NCI-H146 (cell line): ENCODE measurements at places on chromosomes 16 and 17.
A peak's percentile ranks its signal among the peaks of the same experiment; 100 is the strongest.

GRCh38 chr17:72489272-72489641 is 368.4 kb downstream of the SOX9 start:
- no peak for DNase-seq

DNA sequence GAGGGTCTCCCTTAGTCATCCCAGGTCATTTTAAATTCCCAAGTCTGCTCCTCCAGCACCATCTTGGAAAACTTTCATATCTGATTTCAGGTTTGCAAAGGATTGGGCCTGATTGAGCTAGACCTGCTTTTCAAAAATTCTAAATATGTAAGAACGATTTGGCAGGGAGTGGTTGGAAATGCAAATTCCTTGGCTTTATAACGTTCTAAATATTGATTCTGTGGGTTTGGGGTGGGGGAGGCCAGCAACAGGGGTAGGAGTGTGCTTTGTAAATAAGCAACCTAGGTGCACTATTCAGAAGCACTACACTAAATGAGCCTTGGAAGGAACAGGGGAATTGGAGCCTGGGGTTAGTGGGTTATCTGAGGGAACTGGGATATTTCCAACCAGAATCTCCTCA is 47.9 kb downstream of the TMEM114 start:
- DNase-seq = no peak

DNA sequence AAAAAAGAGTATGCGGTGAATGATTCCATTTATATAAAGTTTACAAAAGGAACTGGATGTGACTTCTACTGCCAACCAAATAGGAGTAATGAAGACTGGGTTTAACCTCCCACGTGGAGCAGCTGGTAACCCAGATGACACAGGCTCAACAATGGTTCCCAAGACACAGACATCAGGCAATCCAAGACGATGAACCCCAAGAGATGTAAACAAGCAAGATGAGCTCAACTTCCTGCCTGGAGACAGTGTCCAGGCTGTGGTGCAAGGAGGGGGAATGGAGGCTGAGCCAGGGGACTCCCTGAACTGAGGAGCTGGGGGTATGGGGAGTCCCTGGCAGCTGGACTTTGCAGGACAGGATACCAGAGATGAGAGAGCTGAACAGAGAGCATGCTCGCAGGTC is 104.7 kb downstream of the LITAF start:
- no peak for DNase-seq

- DNase-seq = no peak
These were observed 164.6 kb upstream of the C17orf78 start for GRCh38 chr17:37211136-37211535.

DNA sequence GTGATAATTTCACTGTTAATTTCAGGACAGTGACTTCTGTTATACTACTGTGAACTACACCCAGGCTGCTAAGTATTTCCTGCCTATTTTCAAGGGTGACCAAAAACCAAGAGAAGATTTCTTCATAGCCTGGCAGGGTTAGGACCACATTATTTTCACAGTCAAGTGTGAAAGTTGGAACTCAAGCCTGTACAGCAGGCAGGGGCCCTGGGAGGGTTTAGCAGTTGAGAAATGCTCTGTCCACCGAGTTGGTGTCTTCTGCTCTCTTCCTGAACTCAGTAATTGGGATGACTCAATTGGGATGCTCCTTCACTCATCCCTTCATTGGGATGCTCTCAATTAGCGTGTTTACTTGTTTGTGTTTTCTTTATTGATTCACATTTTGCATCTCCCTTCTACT is 347.3 kb upstream of the CDH11 start:
- DNase-seq = no peak

- no peak for DNase-seq
These were observed 499.4 kb upstream of the C16orf82 start for GRCh38 chr16:26567356-26567755.

- DNase-seq = no peak
These were observed 5.4 kb downstream of the GFOD2 start for GRCh38 chr16:67713647-67714273.

DNA sequence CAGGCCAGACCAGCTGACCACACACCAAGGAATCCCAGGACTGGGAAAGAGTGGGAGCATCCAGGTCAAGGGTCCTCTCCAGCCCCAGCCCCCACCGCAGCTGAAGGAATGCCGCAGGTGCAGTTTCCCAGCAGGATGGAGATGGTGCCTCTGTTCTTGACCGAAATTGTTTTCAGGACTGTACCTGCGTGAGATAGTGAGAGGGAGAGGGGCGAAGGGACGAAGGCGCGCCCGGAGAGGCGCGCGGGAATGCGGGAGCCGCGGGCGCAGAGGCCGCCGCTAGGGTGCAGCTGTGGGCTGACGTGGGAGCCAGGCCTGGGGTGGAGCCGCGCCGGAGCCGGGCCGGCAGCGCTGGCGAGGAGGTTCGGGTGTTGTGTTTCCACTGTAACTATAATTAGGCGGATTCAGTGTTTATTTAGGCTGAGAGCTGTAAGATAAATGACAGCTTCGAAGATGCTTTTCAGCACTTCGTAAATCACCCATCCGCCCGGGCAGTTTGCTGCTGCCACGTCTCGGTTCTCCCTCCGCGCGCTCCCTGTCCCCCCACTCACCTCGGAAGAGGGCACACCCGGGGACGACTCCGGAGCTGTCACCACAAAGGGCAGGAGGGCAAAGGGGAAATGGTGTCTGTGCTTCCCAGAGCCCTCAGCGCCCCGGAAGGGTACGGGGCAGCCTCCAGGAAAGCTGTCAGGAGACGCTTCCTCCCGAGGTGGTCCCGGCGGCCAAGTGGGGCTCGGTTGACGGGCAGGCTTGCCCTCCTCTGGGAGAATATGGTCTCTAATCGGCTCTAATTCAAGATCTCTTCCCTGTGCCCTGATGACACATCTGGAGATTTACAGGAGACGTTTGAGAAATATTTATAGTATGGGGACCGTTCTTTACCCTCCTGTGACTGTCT is 38.2 kb downstream of the HOXB1 start:
- peak; percentile 80 for DNase-seq

GRCh38 chr16:30491744-30492308 is 19.3 kb downstream of the ITGAL start:
- DNase-seq = no peak

DNA sequence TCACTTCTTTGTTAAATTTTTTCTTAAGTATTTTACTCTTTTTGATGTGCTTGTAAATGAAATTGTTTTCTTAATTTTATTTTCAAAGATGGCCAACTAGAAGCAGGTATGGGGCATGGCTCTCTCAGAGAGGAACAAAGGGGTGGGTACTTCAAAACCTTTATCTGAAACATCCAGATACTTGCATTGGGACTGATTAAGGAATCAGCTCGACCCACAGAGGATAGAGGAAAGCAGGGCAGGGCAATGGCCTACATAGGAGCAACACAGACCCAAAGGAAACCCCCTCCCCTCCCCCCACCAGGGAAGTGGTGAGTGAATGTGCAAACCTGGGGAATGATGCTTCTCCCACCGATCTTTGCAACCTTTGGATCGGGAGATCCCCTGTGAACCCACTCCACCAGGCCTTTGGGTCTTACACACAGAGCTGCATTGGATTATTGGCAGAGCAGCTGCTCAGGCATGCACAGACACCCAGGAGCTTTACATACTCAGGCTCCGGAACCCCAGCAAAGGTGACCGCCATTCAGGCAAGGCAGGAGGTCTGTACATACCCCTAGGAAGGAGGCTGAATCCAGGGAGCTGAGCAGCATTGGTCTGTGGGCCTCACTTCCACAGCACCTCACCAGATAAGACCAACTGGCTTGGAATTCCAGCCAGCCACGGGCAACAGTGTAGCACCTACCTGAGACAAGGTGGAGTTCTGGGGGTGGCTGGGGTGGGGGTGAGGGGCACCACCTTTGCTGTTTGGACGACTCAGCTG is 3.0 kb upstream of the CCR7 start:
- no peak for DNase-seq

DNA sequence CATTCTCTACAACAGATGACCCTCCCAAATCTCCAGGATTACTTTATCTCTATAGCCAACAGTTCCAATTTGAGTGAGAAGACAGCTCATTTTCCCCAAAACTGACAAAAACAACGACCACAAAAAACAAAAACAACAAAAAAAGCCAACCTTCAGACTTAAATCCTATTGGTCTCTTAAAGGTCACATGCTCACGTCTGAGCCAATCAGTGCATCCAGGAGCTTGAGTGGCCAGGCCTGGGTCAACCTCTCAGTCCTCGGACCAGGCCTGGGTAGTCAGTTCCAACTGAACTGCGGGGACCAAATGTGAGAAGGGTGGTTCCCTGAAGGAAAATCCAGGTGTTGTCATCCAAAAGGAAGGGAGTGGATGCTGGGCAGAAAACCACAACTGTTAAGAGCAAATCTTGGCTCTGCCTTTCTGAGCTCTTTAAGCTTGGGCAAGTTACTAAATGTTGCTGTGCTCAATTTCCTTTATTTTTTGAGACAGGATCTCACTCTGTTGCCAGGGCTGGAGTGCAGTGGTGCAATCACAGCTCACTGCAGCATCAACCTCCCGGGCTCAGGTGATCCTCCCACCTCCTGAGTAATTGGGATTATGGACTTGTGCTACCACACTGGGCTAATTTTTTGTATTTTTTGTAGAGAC is 43.0 kb upstream of the MSI2 start:
- no peak for DNase-seq

- DNase-seq = no peak
These were observed 10.0 kb upstream of the CISD3 start for GRCh38 chr17:38719943-38720641.

GRCh38 chr16:5865236-5865635 is 767.6 kb upstream of the EEF2KMT start:
- no peak for DNase-seq

GRCh38 chr17:58121925-58122324 is 26.3 kb upstream of the OR4D1 start:
- peak; percentile 38 for DNase-seq
